AG09309 (cell line): ENCODE measurements at places on chromosomes 7 and 10.

DNA sequence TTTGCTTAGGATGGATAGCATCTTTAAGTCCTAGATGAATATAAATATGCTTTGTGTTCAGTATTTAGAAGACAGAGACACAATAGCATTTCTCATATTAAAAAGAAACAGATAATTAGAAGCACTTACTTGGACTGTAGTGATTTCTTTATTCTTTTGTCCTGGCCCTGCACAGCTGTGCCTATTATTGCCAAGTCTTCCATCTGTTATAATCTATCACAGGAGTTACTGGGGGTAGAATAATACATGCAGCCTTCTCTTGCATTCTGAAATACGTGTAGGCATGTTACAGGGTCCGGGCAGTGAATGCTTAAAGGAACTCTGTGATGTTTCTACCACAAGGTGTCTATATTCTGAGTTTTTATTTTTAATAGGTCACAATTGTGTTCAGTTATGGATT is 461.5 kb upstream of the COBL start:
- no peak for DNase-seq

DNA sequence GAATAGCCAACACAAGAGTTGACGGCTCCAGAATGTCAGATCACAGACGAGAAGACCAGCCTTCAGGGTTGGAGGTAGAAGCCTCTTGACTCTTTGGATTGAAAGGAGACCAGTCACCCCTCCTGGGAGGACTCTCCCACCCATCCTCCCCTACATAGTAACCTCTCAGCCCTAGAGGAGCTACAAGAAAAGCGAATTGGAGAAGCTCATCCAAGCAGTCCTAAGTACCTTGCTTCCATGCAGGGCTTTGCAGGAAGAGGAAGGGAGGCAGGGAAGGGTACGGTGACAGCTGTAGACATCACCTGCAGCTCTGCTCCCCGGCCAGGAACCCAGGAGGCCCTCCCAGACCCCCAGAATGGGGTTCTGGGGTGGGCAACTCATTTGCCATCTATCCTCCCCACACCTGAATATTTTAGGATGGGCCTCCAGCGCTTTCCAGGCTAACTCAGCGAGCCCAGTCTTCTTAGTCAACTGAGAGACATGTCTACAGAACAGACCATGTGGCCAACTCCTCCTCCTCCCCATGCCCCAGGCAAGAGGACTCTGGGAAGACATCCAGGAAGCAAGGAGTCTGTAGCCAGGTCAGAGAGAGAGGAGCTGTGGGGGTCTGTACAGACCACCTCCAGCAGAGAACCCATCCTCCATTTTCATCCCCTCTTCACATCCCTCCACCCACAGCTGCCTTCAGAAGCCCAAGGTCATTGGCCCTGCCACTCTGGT is 55.6 kb upstream of the LBX1 start:
- DNase-seq = no peak

- DNase-seq = no peak
Measured at GRCh38 chr10:99926925-99927720, 82.6 kb downstream of the DNMBP start.

- DNase-seq = no peak
Measured at GRCh38 chr10:116080553-116080952, 192.5 kb downstream of the GFRA1 start.

DNA sequence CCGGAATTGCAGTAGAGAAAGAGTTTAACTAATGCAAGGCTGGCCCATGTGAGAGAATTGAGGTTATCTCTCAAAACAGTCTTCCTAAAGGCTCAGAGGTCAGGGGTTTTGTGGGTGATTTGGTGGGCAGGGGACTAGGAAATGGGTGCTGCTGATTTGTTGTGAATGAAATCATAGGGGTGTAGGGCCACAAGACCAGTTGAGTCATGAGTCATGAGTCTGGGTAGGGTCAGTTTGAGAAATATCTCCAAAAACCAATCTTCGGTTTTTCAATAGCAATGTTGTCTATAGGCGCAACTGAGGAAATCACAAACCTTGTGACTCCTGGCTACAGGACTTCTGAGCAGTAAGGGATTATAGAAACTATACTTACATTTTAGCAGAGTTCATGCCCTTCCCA is 460.0 kb upstream of the NRP1 start:
- DNase-seq = no peak

DNA sequence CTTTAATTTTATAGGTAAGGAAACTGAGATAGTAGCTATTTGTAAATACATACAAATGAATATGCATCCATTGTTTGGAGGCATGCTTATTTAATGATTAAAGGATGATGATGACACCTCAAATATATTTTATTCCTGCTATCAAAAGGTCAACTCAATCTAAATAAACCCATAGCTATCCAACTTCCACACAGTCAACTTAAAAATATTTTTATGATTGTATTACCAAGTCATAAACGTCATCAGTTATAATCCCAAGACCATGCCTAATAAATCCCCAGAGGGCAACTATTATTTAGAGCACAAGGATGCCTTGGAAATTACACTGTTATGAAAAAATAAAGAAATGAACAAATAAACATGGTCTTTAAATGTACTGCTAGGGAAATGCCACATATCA is 102.1 kb downstream of the MPP7 start:
- no peak for DNase-seq

DNA sequence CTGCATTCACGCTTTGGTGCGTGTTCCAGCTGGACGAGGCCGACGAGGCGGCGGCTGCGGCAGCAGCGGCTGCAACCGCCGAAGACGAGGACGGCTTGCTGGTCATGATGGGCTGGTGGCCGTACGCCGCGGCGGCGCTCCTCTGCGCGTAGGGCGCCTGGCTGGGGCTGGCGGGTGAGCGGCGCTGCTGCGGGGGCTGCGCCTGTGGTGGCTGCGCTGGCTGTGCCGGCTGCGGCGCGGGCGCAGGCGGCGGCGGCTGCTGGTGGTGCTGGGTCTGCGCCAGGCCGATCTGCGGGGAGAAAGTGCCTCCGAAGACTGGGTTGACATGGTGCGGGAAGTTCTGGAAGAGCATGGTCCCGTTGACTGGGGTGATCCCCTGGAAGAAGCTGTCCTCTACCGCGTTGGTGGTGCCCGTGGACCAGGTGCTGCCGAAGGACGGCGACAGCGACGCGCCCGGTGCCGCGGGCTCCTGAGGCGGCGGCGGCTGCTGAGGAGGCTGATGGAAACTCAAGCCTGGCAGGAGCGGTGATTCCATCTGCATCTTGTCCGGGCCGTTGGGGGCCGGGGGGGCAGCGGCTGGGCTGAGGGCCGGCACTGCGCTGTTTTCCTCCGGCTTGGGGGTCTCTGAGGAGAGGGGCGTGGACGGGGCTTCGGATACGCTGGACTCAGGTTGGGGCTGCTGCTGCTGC is 51.1 kb downstream of the CPEB3 start:
- DNase-seq = no peak

DNA sequence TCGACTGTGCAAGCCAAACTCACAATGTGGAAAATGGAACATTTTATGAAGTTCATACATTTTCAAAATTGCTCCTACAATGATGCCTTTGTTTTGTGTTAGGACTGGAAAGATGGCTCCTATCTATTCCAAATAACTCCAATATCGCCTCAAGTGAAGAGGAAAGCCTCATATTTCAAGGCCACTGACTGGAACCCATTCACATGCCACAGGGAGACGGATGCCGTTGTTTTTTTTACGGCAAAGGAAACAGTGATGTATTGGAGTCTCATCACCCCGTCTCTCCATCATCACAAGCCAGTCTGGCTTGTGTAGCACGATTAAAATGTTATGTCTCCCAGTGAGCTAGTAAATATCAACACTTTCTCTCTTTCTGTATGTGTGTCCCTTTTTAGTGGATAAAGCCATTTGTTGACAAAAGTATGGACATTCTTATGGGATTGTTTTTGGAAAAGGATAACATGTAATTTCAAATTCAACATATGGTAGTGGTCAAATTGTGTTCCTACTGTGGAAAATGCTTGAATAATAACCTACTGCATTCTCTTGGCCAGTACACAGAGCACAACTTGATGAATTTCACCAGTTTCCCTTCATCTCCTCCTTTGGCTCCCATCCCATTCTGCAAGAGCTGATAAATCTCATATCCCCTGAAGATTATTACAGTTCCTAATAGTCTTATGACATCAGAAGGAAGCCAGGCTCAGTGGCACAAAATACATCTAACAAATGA is 109.5 kb upstream of the PITRM1 start:
- DNase-seq = no peak

- no peak for DNase-seq
Measured at GRCh38 chr10:100153239-100153825, 32.5 kb downstream of the ERLIN1 start.

DNA sequence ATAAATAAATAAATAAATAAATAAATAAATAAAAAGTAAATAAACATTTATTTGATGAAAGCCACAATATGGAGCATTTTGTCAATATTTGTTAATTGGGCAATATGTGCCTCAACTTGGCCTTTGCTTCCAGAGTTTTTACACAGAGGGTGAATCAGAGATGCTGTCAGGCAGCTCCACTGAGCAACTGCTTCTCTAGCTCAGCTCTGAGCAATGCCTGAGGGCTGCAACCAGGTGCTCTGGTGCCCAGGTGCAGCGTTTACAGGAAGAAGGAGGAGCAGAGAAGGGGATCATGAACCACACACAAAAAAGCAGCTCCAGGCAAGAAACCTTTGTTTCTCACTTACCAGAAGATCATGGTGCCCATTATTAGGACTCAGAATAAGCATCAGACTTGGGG is 876.2 kb upstream of the AUTS2 start:
- no peak for DNase-seq

GRCh38 chr7:150371131-150371995 is 2.7 kb downstream of the REPIN1 start:
- DNase-seq = no peak

GRCh38 chr10:32049113-32049512 is 7.1 kb downstream of the KIF5B start:
- DNase-seq = no peak

DNA sequence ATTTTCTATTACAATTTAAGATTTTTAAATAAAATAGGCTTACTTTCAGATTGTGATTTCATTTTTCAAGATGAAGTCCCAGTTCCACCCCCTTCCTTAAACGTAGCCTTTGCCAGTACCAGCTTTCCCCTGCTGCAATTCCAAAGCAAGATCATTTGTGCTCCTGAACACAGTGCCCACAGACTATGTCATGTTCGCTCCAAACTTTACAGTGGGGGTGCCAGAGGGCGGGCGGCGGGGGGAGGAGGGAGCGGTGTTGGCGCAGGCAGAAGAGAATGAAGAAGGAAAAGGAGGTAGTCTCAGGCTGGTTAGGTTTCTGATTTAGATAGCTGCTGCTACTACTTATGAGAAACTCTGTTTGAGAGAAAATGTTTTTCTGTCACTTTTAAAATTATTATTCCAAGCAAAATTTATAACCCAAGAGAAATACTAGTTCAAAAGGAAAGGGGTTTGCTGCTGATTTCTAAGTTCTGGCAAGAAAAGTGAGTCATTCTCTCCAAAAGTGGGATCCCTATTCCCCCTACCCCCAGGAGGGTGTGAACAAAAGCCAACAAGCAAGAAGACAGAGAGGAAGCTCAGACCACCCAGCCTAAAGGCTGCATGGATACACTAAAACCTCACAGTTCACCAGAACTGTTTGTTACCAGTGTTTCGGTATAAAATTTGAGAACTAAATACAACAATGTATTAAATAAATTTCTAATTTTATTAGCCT is 109.6 kb downstream of the SRPK2 start:
- no peak for DNase-seq
